ENCODE measurements at places on chromosomes 7 and 10.

DNA sequence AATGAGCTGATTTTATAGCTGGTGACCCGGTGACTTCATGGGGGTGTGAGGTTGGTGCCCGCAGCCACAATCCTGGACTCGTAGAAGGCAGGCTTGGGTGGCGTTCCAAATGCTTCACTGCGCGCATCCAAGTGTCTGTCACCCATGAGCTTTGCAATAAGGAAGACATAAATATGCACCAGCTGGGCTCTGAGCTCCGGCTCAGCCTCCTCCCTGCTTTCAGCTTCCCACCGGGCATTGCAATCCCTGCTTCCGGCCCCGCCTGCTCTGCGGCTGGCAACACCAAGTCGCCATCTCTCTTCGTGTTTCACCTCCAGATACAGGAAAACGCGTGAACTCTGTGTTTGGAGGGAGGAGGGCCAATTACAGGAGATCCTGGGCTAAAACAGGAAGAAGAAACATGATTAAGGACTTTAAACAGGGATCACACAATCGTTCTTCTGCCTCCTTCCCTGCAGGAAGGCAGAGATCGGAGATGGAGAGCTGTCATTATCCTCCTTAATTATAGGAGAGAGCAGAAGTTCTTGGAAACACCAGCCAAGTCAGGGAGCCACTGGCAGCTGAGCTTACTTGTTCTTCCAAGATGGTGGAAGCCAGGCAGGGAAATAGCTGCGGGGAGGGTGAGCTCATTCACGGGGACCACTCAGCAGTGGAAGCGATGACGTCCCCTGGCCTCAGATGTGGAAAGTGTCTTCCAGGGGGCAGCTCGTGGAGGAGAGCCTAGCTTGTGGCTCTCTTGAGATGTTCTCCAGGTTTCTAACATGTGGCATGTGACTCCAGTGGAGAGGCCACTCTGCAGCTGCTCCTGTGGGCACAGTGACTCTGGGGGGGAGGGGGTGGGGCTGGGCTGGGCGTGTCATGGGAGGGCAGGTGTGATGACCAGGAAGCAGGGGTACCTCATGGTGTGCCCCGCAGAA, 134.9 kb downstream of the CAMK1D start:
- DNase-seq, result no peak

DNA sequence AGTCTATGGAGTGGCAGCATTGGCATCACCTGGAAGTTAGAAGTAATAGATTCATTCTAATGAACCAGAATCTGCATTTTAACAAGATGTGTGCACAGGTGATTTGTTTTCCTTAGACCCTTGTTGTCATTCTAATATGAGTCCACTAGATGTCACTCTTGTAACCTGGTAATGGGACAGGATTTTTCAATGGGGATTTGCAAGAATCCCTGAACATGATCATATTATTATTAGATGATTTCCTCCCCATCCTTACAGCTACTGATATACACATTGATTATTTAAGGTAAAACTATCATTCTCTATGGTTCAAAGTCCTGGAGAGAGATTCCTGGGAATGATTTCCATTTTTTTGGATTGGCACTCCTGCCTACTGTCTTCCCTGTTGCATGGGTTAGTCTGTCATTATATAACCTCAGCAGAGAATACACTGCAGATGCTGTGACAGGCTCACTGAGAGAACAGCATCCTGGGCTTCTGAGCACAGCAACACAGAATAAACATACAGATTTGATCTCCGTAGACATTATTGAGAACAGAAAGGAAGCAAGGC, 194.9 kb downstream of the SUGCT start:
- no peak for DNase-seq

DNA sequence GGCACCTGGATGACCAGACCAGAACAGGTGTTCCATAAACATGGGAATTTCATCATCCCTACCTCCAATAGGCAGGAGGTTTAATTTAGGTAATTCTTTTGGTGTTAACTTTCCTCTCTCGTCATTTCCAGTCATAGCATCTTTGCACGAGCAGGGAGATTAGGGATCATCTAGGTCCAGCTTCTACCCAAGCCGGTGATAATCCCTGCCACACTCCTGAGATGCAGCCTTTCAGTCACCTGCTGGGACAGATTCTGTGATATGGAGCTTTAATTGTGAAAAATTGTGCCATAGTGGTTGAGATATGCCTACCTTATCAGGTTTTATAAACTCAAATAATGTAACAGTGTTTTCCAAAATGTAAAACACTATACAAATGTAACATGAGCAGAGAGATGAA, 191.8 kb upstream of the AOAH start:
- no peak for DNase-seq

GRCh38 chr10:3782146-3782450, 2.9 kb downstream of the KLF6 start:
- DNase-seq, result no peak

DNA sequence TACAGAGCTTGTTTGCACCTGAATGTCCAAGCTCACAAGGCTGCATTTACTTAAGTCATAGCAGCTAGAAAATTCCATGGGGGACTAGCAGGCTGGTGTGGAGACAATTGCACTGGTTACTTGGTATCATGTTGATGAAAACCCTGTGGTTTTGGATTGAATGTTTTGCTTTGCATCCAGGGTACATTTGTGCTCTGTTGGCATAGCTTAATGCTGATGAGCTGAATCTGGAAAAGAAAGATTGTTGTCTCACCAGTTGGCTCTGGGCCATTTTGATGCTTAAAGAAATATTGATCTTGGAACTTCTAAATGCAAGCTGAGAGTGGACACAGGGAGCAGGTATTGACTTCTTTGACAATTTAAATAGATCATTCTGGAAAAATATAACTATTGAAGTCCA, 122.5 kb upstream of the MBL2 start:
- DNase-seq, result no peak

- DNase-seq, result no peak
Measured at GRCh38 chr7:137923380-137923779, 76.6 kb upstream of the DGKI start.

GRCh38 chr10:55183993-55184392, 383.0 kb upstream of the PCDH15 start:
- no peak for DNase-seq

- DNase-seq, result no peak
Measured at GRCh38 chr10:15483215-15484075, 112.4 kb upstream of the FAM171A1 start.

DNA sequence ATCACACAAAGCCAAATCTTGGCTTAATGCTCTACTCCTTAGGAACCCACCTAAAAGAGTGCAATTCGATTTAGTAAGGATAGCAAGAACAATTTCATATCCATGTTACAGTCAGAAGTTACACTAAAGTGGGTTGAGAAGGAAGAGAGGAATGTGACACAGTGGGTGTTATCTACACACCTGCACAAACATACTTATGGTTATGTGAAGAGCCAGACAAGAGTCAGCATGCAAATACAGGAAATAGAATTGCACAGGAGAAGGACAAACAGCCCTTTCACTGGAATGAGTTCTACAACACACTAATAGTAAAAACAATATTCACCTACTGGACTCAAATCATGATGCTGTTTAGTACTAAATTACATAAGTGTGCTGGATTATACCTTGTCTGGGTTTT, 262.8 kb downstream of the DGKB start:
- DNase-seq, result no peak

All from stimulated activated naive CD8-positive, alpha-beta T cell treated with anti-CD3 and anti-CD28 coated beads, Interleukin-15, amount 100 ng/mL, for 72 hours (primary cell).